ENCODE measurements at places on chromosomes 3 and 15. TPM values are rescaled to one million over a fixed set of nuclear protein-coding genes. Genes with fewer than 3 reads are reported as not detected.

A4GNT gene
- 0.34 TPM for total RNA-seq

GOLGA8J gene
- not detected for total RNA-seq

CLRN1 gene
- not detected for total RNA-seq

ZNF860 gene
- total RNA-seq: 7.1 TPM

PLA2G4F gene
- total RNA-seq: 3.2 TPM

SNTN gene
- not detected for total RNA-seq

UNC13C gene
- total RNA-seq: 1.3 TPM

PLA1A gene
- total RNA-seq: 1.6 TPM

ITIH4 gene
- total RNA-seq: 4.1 TPM

SLC7A14 gene
- 13.5 TPM for total RNA-seq

Measured in type B pancreatic cell (in vitro differentiated cells).